Right atrium auricular region (tissue), 2 donors: ENCODE measurements at places on chromosomes 1 and 21.

- DNase-seq, result no peak
Observed at GRCh38 chr1:203428981-203429599, 46.5 kb upstream of the PRELP start.

DNA sequence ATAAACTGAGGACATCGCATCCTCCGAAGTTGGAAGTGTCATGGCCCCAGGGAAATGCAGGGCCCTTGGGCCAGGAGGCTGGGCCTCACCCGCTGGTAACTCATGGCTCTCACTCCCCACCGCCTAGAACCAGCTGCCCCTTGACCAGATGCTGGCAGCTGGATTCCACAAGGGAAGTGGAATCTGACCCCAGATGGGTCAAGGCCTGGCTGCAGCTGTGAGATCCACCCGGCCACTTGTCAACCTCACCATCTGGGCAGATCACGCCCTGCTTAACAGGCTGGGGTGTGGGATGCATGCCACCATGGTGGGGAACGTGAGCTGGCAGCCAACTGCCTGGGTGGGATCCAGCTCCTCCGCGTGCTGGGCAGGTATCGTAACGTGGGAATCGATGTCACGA is 25.5 kb downstream of the KCNAB2 start:
- DNase-seq, result no peak

DNA sequence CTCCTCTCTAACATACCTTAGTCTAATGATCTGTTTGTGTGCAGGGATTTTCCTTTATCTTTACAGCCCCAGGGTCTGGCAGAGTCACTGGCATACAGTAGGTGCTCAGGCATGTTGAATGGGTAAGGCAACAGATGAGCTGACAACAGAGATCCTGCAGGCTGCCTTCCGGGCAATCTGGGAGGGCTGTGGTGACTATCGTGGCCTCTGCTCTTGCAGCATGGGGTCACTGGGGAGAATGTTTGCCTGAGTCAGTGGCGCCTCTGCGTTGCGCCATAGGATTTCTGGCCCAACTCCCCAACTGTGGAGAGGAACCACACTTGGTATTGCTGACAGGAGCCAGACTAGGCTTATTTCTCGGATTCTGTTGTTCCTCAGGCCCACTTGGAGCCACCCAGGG is 93.8 kb downstream of the LAMC2 start:
- DNase-seq, result peak; percentile 83

GRCh38 chr1:235429143-235429542 is 61.9 kb downstream of the TBCE start:
- no peak for DNase-seq

DNA sequence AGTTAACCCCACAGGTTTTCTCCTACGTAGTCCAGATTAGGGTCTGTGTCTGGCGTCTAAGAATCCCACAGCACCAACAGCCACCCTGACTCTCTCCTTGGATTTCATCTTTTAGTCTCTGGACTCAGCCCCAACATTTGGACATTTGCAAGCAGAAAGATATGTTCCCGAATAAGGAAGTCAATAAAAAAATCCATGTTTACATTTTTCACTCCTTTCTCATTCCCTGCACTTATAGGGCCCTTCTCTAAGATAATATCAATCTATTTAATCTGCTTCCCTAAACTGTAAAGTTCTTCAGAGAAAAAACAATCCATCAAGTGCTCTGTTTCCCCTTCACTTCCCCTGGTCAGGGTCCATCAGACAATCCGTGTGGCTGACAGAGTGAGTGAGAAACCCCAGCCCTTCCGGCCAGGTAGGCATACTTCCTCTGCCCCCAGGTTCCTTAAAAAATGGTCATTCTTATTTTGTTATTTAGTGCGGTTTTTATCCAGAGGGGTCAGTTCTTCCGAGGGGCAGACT is 105.9 kb upstream of the CDC42BPA start:
- DNase-seq, result no peak

GRCh38 chr1:9066945-9067807 is 2.3 kb downstream of the SLC2A5 start:
- peak; percentile 82 for DNase-seq

GRCh38 chr1:24319312-24319863 is at the start of gene GRHL3:
TSS of gene GRHL3 (plus strand) at chr1:24319357. CDS start at chr1:24319552, 195 bp downstream.
- no peak for DNase-seq

DNA sequence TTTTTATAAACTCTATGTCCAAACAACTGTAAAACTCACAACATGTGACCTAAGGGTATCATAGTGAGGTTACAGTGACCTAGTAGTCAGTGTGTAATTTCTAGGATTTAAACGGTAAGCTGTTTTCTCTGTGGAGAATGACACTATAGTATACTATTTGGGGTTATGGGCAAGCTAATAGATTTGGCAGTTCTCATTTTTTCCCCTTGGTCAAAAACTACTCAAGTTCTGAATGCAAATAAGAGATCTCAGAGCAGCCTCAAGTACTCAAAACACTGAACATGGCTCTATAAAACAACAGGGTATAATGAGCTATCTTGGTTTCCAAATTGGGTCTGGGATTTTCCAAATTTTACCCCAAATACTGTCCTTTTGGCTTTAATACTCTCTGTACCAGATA is 88.5 kb upstream of the HMCN1 start:
- no peak for DNase-seq

DNA sequence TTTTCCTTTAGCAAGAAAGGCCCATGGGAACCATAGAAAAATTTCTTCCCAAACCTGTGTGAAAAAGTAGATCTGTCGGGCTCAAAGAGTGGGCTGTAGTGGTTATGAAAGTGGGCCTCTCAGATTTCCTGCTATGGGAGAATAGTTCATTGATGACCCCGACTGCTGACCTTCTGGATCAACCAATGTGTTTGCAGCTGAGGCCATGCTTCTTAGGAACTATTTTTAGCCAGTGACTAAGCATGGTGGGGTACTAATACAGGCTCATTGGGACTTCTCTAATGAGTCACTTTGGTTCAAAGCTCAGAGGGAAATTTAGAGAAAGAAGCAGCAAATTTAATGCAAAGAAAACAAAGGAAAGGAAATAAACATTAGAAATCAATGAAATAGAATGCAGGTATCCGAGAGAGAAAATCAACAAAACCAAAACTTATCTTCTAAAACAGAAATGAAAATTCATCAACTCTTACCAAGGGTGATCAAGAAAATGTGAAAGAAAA is 12.6 kb upstream of the PSMA5 start:
- DNase-seq, result no peak

DNA sequence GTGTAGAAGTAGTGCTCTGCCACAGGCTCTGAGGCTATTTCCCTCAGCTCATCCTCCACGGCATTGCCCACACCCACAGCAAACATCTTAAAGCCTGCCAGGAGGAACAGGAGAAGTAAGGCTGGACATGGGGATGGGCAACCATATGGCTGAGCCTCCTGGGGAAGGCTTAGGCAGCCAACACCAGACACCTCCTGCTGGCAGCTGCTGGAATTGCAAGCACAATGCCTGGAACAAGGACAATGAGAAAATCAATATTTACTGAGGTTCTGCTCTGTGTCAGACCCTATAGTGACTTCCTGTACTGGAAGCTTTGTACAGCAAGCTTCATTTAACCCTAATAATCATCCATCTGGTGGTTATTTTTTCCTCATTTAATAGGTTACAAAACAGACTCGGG is 8.2 kb downstream of the MATN1 start:
- DNase-seq, result no peak

DNA sequence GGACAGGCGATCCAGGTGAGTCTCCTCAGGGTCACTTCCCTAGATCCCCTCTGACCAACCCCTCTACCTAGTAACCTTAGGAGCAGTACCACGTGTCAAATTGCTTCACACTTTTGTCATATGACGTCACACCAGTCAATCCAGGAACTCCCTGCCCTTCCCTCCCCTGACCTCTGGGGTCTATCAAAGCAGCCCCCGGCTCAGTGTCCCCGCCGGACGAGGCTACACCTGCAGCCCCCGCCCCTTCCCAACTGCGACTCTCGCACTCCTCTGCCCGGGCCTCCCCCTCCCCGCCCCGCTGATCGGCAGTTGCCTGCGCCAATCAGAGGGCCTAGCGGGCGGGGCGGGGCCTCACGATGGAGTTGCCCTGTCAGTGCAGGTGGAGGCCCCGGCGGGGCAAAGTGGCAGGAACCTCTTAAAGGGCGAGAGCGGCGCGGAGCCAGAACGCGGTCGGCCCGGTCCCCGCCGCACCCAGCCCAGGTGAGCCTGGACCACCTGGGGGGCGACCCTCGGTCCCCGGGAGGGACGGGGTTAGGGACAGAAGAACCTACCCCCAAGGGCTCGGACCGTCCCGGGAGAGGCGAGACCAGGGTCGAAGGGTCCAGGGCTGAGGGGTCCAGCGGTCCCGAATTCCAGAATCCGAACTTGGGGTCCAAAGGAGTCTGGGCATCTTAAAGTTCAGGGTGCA is 27.5 kb upstream of the EPB41 start:
- peak; percentile 86 for DNase-seq

- DNase-seq, result peak; percentile 77
Observed at GRCh38 chr1:35192056-35192852, 691 bp downstream of the SFPQ start.

- DNase-seq, result no peak
Observed at GRCh38 chr1:99994496-99994895, 24.7 kb downstream of the SLC35A3 start.

DNA sequence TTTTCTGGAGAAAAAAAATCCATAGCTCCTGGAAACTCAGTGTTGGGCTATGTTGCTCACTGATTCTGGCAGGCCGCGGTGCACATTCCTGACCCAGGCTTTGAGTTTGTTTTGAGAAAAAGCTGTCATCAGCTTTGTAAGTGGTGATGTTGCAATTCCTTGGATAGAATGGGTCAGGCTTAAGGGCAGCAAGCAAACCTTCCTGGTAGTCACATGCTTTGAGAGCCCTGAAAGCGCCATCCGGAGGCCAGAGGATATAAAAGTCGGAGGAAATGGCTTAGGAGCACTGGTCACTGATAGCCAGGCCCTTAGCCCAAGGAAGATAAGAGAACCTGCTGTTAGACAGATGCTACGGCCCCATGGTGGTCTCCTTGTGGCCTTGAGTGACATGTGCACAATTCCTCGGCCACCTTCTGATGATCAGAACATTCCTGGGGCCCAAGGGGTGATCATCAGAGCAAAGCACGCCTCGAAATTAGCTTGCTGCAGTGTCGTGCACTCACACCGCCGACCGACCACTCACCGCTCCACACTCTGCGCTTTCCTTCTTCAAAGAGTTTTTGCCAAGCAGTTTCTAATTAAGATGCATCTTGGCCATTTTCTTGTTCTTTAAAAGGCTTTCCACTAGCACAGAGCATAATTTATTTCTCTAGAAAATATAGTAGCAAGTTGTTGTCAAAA is 78.6 kb downstream of the MAN1C1 start:
- peak; percentile 94 for DNase-seq

DNA sequence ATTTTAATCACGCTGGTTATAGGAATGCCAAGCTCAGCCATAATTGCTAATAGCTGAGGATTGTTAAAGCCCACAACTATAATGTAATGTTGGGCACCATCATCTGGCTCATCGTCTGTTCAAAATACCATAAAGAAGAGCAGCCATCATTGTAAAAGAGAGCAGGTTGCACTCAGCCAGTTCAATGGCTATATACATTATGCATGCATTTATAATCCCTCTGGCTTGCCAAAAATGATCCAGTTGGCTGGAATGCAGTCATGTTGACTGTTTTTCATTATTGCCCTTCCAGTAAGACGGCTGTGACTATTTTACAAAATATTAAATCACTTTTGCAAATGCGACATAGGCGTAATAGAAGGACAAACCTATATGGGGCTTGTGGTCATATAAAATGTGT is 85.3 kb downstream of the SPAG17 start:
- no peak for DNase-seq

- DNase-seq, result no peak
Observed at GRCh38 chr1:234893725-234894630, 234.7 kb downstream of the TOMM20 start.

DNA sequence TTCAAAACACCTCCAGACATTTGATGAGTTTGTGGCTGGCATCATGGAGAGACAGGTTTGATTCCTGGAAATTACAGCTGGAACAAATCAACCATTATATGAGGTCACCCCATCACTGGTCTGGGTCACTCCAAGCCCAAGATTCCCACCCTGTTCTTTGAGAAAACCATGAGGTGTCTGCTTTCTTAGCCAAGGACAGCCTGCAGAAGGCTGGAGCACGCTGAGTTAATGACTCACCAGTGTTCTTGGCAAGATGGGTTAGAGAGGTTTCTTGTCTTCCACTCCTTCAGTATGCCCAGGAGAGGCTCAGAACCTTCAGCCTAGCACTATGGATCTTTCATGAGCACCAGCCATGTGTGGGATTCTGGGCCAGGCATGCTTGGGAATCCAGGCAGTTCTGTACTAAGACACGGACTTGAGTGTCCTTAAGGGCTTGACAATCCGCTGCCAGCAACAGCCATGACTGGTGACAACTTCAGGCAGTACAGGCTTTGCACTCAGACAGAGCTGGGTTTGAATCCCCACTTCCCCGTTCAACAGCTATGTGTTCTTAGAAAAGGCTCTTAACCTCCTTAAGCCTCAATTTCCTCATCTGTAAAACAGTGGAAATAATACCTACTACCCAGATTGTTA is 43.9 kb downstream of the GRHL3 start:
- DNase-seq, result peak; percentile 63

GRCh38 chr1:176897350-176898236 is 266.9 kb downstream of the ASTN1 start:
- no peak for DNase-seq

DNA sequence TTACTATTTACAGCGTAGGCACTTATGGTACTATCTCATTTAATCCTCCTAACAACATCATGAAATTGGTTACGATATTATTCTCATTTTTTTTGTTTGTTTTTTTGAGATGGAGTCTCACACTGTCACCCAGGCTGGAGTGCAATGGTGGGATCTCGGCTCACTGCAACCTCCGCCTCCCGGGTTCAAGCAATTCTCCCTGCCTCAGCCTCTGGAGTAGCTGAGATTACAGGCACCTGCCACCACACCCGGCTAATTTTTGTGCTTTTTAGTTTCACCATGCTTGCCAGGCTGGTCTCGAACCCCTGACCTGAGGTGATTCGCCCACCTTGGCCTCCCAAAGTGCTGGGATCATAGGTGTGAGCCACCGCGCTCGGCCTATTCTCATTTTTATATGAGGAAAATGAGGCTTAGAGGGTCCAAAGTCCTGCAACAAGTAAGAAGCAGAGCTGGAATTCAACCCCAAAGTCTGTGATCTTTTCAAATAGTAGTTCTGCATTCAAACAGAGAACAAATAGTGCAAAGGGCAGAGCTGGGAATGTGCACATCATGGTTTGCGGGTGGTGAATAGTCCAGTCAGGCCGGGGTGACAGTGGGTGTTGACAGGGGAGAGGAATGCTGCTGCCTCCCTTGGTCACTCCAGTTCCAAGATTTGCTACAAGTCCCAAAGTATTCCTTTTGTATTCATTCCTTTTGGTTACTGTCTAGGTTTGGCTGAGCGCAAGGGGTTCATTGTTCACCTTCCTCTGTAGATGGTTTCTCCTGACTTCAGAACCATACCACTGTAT is 4.6 kb downstream of the PRUNE1 start:
- no peak for DNase-seq

- no peak for DNase-seq
Observed at GRCh38 chr1:7265771-7266371, 480.6 kb downstream of the CAMTA1 start.

DNA sequence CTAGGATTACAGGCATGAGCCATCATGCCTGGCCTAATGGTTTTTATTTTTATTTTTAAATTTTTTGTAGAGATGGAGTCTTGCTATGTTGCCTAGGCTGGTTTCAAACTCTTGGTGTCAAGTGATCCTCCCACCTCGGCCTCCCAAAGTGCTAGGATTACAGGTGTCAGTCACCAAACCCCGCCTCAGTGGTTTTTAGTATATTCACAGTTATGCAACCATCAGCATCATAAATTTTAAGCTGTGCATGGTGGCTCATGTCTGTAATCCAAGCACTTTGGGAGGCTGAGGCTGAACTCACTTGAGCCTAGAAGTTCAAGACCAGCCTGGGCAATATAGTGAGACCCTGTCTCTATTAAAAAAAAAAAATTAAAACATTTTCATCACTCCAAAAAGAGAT is 28.6 kb downstream of the PIK3CD start:
- DNase-seq, result no peak
